IPS DF 19.7 (cell line): ENCODE measurements at places on chromosomes 3 and 15.

- no peak for DNase-seq
Observed at GRCh38 chr3:50138266-50139200, 16.6 kb upstream of the SEMA3F start.

DNA sequence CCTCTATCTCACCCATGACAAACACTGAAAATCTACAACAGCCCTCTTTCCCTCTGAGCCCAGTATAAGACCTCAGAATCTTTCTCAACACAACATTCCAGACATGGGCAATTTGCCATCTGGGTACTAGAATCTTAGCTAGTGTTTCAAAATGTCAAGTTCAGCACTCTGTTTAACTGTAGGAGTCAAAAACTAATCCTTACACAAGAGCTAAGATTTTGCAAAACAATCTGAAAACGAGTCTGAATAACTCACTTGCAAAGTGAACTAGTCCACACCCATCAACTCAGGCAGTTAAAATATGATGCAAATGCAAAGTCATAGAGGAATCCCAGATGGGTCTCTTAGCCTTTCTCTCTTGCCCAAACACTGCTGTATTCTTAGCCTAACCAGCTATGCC, 67.8 kb downstream of the GPR176 start:
- DNase-seq: no peak

- no peak for DNase-seq
Observed at GRCh38 chr3:37559461-37559860, 302.2 kb upstream of the CTDSPL start.

DNA sequence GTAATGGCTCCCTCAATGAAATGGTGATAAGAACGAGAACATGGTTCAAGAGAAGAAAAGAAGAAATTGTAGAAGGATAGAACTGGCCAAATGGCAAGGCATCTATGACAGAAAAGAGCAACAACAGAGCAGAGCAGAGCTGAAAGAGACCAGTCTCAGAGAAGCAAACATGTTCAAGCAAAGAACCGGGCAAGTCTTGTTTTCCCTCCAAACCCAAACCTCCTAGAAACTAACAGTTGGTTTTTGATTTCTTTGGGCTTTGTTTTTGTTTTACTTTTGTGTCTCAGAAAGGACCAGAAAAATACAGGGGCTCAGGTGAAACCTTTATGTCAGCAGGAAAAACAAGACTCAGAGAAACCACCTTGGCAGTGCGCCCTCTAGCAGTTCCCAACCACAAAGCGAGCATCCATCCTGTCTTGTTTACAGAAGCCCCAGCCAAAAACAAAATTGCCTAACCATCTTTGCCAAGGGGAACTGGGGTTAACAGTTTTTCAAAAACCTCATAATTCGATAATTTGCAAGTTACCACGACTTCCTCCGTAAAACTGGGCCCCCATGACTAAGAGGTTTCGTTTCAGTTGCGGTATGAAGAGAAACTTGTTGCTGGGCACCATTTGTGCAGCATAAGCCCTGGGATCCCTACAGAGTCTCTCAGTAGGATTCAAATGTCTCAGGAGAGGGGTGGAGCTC, 159.2 kb upstream of the SLC24A5 start:
- no peak for DNase-seq

GRCh38 chr15:74382004-74382816, 14.8 kb upstream of the CYP11A1 start:
- DNase-seq: no peak

GRCh38 chr3:80374423-80374822, 606.6 kb upstream of the ROBO1 start:
- no peak for DNase-seq

DNA sequence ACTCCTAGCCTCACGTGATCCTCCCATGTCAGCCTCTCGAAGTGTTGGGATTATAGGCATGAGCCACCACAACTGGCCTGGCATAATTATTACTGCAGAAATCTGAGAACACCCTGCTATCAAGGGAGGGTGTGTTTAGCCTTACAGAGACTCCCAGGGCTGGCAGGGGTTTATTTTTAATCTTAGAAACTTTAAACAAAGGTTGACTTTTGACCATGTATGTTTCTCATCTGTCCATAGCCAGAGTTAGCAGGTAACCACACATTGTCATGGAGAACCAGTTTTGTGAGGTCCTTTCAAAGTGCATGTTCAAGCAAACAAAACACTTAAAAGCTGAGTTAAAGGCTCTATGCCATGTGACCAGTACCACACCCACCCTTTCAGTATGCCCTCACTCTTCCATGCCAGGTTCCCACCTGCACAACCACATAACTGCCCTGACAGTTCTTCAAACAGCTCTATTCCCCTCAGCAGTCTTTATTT, 11.1 kb downstream of the SIAH2 start:
- DNase-seq: no peak

GRCh38 chr3:13764161-13764560, 115.7 kb downstream of the WNT7A start:
- DNase-seq: no peak

- DNase-seq: no peak
Observed at GRCh38 chr3:16050641-16051467, 123.6 kb upstream of the GALNT15 start.

DNA sequence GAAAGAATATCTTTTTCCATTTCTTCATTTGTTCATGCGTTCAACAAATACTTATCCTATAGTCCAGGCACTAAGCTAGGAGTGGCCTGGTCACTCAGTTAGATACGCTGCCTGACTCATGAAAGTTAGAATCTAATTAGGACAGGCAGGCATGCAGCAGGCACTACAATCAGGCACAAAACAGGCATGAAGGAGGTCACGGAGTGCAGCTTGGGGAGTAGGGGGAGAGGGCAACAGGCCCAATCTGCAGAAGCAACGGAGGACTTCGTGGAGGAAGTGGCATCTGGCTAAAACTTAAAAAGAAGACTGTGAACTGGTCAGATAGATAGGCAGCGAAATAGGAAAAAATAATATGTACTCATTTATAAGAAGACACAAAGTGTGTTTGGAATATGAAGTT, 420.9 kb downstream of the MAGI1 start:
- no peak for DNase-seq

DNA sequence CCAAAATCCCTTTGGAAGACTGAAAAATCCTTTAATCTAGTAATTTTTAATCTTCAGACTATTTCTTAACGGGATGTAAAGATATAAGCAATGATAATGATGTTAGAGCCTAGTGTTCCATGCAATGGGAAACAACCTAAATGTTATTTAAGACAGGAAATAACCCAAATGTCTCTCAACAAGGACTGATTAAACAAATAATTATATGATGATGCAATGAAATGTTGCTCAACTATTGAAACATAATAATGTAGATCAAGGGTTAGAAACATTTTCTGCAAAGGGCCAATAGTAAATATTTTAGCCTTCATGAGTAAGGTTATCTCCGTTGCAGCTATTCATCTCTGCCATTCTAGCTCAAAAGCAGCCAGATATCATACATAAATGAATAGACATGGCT, 275.4 kb downstream of the NEK10 start:
- DNase-seq: no peak

DNA sequence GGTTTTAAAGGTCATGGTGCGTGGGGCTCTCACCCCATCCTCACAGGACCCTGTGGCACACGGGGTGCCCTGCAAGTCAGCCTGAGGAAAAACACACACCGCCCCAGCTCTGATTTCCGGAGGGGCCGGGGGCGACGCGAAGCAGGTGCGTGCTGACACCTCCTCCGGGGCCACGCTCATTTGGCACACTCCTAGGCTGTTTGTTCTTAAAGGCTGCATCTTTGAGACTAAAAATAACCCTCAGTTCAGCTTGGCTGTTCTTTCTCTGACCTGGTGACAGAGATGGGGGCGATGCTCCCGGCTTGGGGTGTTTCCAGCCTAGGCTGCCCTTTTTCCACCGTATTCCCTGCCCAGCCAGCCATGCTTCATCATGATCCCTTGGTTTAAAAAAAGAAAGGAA, 141.5 kb upstream of the TPM1 start:
- no peak for DNase-seq

GRCh38 chr3:188400494-188401243, 246.7 kb downstream of the LPP start:
- no peak for DNase-seq

DNA sequence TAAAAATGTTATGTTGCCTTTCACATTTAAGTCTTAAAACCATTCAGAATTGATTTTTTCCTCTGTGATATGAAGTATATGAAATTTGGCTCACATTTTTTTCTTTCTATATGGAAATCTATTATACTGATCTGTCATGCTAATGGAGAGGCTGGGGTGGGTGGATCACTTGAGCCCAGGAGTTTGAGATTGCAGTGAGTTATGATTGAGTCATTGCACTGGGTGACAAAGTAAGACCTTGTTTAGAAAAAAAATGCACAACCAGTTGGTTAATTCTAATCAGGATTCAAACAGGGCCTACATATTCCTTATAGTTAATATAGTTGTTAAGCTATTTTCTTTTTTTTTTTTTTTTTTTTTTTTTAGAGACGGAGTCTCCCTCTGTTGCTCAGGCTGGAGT, 230.5 kb downstream of the MFSD1 start:
- DNase-seq: no peak

DNA sequence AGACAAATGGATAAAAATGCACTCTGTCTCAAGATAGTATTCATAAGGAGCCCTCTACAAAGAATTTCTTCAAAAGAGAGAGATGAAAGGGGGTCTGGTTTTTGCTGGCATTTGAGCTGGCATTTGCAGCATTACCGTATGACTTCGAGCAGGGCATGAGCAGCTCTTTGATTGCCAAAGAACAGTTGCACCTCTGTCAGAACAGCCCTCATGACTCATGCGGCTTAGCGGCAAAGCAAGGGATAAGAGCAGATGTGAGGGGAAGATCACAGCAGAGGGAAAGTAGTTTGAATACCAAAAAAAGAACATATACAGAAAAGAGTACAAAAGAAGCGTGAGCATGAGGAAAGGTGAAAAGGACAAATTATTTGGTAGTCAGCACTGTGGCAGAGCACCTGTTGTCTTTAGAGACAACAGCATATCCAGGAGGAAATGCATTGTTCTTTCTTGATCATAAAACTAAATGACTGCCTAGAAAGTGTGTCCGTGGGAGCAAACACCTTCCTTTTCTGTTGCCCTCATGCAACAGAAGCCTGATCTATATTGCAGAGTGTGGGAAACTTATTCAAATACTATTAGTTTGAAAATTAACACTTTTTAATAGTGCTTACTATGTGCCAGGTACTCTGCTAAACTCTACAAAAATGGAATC, 80.5 kb upstream of the SLC24A5 start:
- no peak for DNase-seq
